HuH-7.5 (cell line): ENCODE measurements at places on chromosomes 1 and 21.

- DNase-seq = no peak
These were observed 759.8 kb downstream of the ADGRL2 start for GRCh38 chr1:82560566-82560965.

DNA sequence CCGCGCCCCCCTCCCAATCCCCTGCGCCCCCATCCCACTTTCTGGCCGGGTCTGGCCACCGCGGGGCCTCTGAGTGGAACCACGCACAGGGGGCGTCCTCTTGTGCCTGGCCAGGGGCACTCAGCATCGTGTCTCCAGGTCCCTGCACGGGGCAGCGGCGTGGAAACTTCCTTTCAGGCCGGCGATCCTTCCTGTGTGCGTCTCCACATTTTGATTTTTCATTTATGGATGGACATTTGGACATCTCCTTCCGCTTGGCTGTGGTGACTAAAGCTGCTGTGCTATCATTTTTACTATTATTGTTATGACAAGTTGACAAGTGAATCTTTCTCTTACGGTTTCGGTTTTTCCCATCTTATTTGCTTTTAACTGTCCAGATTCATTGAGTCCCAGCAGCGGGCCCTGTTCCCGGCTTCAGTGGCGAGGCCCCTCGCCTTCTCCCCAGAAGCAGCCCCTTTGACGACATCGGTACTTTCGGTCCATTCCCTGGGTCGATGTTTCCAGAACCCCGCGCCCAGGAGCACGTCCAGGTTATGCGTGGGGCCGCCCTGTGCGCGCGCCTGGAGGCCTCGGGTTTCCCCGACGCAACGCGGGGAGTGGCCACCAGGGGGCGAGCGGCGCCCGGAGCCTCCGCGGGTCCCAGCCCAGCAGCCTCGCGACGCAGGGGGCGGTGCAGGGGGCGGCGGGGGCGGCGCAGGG lies 12.4 kb upstream of the SLC19A1 start:
- DNase-seq = peak; percentile 82

DNA sequence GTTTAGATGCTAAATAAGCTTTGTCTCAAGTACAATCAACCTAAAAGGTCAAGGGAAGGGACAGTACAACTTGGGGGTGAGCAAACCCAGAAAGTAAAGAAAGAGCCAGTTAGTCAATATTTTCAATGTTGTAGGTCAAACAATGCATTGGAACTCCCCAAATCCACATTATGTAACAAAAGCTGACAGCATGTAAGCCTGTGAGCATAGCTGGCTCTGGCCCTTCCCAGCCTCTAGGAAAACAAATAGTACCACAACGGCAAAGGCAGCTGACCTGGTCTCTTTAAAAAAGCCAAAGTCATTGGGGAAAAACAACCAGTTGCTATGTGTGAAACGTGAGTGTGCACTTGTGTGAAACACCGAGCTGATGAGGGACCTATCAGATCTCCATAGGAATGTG lies 3.4 kb downstream of the CBR1 start:
- DNase-seq = no peak

DNA sequence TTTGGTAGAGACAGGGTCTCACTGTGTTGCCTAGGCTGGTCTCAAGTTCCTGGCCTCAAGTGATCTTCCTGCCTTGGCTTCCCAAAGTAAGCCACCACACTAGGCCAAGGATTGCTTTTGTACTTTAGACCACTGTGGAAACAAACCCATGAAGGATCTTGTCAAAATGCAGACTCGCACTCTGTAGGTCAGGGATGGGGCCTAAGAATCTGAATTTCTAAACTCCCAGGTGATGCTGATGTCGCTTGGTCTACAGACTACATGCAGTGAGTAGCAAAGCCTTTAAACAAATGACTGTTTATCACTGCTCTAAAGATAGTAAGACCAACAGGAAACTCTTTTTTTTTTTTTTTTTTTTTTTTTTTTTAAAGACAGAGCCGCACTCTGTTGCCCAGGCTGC lies 54.1 kb upstream of the MUTYH start:
- no peak for DNase-seq

DNA sequence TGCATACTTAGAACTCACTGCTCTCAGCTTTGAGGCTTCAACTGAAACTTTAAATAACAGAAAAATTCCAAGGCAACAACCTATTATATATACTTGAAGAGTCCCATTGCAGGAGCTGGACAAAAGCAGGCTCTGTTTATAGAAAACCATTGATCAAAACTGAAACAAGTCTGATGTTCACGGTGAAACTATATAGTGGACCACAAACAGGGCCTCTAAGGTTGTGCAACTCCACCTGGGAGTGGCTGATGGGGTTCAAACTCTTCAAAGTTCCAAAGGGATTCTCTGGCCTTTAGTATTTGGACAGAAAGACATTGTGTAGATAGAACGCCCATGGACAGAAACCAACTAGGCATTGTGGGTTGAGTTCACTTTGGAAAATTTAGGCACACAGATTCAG lies 140.3 kb downstream of the ZC3H11B start:
- no peak for DNase-seq

DNA sequence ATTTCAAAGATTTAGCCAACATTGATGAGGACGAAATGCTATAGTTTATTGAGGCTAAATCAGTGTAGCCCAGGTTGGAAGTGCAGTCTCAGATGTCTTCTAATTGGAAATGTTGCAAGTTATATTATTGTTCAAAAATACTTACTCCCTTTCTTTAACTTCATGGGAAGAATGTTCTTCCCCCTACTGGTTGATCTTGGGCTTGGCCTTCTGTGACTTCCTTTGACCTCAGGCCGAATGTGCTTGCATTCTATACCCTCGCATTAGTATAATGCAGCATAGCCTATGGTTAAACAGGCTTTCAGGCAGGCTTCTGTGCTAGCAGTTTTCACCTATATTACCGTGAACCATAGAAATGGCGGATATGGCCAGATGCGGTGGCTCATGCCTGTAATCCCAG lies 77.3 kb downstream of the RPE65 start:
- no peak for DNase-seq

DNA sequence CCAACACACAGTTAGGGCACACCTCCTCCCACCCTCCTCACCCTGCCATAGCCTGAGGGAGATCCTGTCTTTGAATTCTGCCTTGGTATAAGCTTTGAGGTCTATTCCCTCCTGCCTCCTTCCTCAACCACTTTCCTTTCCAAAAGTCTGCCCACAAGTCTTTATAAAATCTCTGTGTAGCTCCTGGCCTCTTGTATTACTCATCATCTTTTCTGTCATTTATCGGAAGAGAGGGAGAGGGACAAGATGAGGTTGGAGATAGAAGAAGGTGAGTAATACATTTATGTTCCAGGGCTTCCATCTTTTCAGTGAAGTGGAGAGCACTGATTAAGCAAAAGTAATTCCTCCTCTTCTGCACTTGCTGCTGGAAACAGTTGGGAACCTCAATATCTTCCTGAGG lies 30.5 kb upstream of the EFCAB14 start:
- DNase-seq = no peak

- DNase-seq = no peak
These were observed 638.5 kb upstream of the CAMK1G start for GRCh38 chr1:208944981-208945451.

- DNase-seq = no peak
These were observed 79.7 kb downstream of the SYT2 start for GRCh38 chr1:202630541-202630940.

DNA sequence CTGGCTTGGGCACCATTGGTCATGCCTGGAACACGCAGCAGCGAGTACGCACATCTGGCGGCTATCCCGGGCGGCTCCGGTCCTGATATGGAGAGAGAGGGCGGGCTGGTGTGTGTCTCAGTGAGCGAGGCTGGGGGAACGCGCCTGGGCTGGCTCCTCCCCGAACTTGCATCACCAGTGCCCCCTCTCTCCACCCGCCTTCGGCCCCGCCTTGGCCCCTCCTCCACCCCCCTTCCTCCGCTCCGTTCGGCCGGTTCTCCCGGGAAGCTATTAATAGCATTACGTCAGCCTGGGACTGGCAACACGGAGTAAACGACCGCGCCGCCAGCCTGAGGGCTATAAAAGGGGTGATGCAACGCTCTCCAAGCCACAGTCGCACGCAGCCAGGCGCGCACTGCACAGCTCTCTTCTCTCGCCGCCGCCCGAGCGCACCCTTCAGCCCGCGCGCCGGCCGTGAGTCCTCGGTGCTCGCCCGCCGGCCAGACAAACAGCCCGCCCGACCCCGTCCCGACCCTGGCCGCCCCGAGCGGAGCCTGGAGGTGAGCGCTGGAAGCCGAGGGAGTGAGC lies at the start of gene ATF3:
Gene ATF3, plus strand, starts transcription at position 370 of the 567 bp plus-strand sequence. CDS start 6,261 bp downstream, outside the sequence.
- peak; percentile 87 for DNase-seq

- DNase-seq = no peak
These were observed 223.4 kb downstream of the DSCAM start for GRCh38 chr21:40623528-40623927.

DNA sequence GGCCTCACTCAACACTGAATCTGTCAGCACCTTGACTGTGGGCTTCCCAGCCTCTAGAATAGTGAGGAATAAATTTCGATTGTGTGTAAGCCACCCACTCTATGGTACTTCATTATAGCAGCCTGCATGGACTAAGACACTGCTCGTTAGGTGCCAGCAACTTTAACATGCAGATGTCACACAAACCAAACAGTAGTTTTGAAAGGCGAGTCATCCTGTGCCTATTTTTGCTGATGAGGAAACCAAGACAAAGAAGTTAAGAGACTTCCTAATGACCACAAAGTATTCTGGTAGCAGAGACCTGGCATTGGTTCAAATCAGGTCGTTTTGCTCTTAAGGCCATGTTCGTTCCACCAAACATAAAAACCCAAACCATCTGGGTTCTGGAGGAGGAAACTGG lies 42.9 kb downstream of the BATF3 start:
- DNase-seq = no peak

GRCh38 chr1:33460947-33461629 lies 11.4 kb upstream of the ZSCAN20 start:
- no peak for DNase-seq

DNA sequence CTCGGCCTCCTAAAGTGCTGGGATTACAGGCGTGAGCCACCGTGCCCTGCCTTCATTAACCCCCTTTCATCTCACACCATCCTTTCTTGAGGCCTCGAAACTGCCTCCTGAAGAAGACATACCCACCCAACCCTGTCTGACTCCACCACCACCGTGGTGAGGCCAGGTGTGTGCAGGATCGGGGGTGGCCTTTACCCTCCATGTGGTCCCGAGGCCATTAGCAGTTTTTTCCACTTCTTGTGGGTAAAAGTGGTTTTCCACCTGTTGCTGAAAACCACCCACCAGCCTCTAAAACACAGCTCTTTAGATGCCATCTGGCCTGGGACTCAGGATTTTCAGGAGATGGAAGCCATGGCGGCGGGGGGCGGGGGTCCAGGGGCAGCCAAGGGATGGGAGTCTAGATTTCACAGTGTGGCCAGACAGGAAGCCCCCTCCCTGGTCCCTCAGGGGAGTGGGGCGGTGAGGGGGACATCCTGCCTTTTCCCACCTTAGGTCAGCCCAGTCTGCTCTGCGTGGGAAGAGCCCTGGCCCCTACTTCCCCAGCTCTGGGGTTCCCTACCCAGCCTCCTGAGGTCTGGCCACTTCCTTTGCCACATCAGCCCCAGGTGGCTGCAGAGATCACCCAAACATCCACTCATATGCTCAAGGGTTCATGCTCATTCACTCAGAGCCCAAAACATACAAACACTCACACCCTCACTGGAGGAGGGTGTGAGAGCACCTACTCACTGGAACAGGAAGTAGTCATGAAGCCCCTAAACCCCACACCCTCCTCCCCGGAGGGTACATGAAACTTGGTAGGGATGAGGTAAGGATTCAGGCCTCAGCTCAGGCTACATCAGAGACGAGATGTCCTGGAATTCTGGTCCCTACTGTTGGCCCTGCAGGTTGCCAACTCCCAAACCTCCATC lies 2.3 kb downstream of the FGR start:
- DNase-seq = no peak

- DNase-seq = no peak
These were observed 6.8 kb downstream of the FNDC5 start for GRCh38 chr1:32863881-32864245.

DNA sequence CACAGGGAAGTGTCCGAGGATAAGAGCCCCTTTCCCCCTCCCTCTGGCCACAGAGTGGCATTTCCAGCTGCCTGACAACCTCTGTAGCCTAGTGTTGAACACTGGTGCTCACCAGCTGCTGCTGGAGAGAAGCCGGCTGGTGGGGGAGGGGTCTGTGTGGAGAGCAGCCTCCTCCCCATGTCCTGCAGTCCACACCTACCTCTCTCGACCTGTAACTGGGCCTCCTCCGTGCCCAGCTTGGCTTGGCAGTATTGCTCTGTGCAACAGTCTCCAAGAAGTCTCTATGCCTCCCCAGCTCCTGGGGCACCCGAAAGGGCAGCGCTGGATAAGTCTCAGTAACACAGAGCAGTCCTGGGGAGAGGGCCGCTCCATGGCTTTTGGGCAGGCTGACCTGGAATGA lies 17.0 kb downstream of the PAPPA2 start:
- no peak for DNase-seq

- no peak for DNase-seq
These were observed 91.5 kb upstream of the LBR start for GRCh38 chr1:225519166-225519863.

DNA sequence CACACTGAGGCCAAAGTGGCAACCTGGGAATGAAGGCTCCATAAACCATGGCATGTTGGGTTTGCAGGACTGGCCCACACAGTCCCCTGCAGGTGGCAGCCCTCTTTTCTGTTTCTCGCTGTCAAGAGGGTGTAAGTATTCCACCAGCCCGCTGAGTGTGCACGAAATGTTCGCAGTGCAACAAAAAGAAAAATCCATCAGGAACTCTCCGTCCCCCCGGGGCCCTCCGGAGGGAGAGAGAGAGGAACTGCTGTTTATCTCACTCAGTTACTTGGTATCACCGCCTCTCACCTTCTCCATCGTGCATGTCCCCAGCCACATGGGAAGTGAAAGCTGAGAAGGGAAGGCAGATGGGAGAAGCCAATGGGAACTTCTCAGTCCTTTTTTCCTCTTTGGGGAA lies 38.3 kb downstream of the NCF2 start:
- DNase-seq = no peak

- no peak for DNase-seq
These were observed 294.0 kb downstream of the LRRC40 start for GRCh38 chr1:69911301-69911801.

- no peak for DNase-seq
These were observed 52.6 kb upstream of the SLC35A3 start for GRCh38 chr1:99917214-99917613.

GRCh38 chr1:203048555-203049051 lies 22.3 kb downstream of the PPFIA4 start:
- no peak for DNase-seq

DNA sequence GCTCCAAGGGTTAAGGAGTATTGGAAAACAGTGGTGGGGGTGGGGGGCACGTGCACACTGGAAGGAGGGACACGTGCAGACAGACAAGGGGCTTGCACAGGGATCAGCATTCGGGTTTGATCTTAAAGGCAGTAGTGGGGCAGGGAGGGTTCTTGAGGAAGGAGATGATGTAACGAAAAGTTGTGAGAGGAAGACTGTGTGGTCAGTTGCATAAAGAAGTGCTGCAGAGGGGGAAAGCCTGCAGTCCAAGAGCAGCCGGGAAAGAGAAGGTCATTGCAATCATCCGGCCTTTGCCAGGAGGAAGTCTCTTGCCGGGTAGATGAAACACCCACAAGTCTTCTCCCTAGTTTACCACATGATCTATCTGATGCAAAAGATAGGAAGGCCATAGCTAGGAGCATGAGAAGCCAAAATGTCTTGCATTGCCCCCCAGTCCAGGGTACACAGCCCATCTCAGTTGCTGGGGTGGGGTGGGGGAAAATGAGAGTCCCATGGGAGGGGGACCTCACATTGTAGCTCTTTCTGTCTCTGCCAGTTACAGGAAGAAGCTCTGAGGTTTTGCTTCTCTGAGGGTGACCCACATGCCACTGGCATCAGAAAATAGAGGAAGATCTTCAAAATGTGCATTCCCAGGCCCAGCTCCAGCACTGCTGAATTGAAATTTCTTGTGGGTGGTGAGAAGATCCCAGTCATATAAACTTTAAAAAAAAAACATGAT lies 202.5 kb upstream of the RAB4A start:
- DNase-seq = no peak

GRCh38 chr1:175267716-175268416 lies 75.3 kb upstream of the KIAA0040 start:
- no peak for DNase-seq
